ENCODE measurements at places on chromosomes 1 and 21. TPM values are rescaled to one million over a fixed set of nuclear protein-coding genes. Genes with fewer than 3 reads are reported as not detected.

The RNU1-3 gene
- 34,682 TPM for total RNA-seq

The GSTM3 gene
- total RNA-seq = 40.7 TPM

The PRKAA2 gene
- total RNA-seq = 10.6 TPM

The FNBP1L gene
- 49.0 TPM for total RNA-seq

The HES3 gene
- total RNA-seq = not detected

The ELAPOR1 gene
- 3.5 TPM for total RNA-seq

The RAB42 gene
- total RNA-seq = 6.4 TPM

The CFHR1 gene
- total RNA-seq = 0.59 TPM

The PIGR gene
- not detected for total RNA-seq

The SH3BGR gene
- total RNA-seq = 12.4 TPM

The CFHR5 gene
- not detected for total RNA-seq

The GJA8 gene
- not detected for total RNA-seq

The CRP gene
- not detected for total RNA-seq

The CELA3B gene
- total RNA-seq = not detected

The S100A3 gene
- 36.0 TPM for total RNA-seq

The LZIC gene
- total RNA-seq = 36.3 TPM

The ZNF691 gene
- total RNA-seq = 7.7 TPM

The FAAP20 gene
- total RNA-seq = 15.5 TPM

The GPA33 gene
- 0.10 TPM for total RNA-seq

The MYOC gene
- total RNA-seq = 0.30 TPM

The STIL gene
- 7.1 TPM for total RNA-seq

The DISP1 gene
- total RNA-seq = 5.1 TPM

The HSPB7 gene
- total RNA-seq = 3.0 TPM

The SLC22A15 gene
- 4.0 TPM for total RNA-seq

The LY9 gene
- total RNA-seq = 0.89 TPM

The HTR1D gene
- total RNA-seq = not detected

The PLA2G4A gene
- 24.3 TPM for total RNA-seq

The MMP23B gene
- 30.7 TPM for total RNA-seq

The SESN2 gene
- 2.1 TPM for total RNA-seq

The PLPPR5 gene
- total RNA-seq = 3.2 TPM

The MCM3AP gene
- total RNA-seq = 83.8 TPM

The PIGM gene
- 3.5 TPM for total RNA-seq

The C4BPA gene
- total RNA-seq = 0.39 TPM

The ZNF683 gene
- total RNA-seq = not detected

The C1orf116 gene
- 6.4 TPM for total RNA-seq

The PDPN gene
- 5.3 TPM for total RNA-seq

The PLXNA2 gene
- 13.5 TPM for total RNA-seq

The ARHGEF10L gene
- total RNA-seq = 24.7 TPM

The FCRL2 gene
- total RNA-seq = 0.20 TPM

The SYCP1 gene
- total RNA-seq = not detected

The MR1 gene
- total RNA-seq = 9.6 TPM

The NES gene
- total RNA-seq = 54.7 TPM

The FOXD2 gene
- 0.30 TPM for total RNA-seq

The CELA3A gene
- not detected for total RNA-seq

The PERM1 gene
- total RNA-seq = 0.99 TPM

The JAM2 gene
- 29.0 TPM for total RNA-seq

The C1orf141 gene
- not detected for total RNA-seq

The LCE2C gene
- total RNA-seq = 3.4 TPM

The GPR37L1 gene
- not detected for total RNA-seq

The EIF2D gene
- 36.6 TPM for total RNA-seq

The EPHA2 gene
- 42.0 TPM for total RNA-seq

The ANGPTL1 gene
- 104 TPM for total RNA-seq
